MV-4-11 (cell line): ENCODE measurements at places on chromosomes 6 and 20.

GRCh38 chr6:37123957-37124729 is 45.8 kb upstream of the PIM1 start:
- DNase-seq = no peak

DNA sequence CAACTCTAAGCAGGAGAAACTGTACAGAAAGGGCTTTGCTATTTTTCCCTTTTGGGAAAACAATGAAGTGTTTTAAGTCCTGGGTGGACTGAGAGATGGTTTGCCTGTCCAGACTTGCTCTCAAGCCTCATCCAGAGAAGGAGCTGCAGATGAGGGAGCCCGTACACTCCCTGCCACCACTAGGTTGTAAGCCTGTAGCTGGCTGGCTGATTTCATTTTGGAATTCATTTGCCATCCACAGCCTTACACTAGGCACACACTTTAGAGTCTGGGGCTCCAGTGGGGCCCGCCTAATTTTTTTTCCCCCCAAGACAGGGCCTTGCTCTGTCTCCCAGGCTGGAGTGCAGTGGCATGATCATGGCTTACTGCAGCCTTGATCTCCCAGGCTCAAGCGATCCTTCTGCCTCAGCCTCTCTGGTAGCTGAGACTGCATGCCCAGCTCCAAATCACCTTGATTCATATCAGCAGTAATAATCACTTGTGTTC is 28.4 kb downstream of the POFUT1 start:
- no peak for DNase-seq

GRCh38 chr6:89139509-89140346 is 6.1 kb upstream of the PM20D2 start:
- DNase-seq = no peak

DNA sequence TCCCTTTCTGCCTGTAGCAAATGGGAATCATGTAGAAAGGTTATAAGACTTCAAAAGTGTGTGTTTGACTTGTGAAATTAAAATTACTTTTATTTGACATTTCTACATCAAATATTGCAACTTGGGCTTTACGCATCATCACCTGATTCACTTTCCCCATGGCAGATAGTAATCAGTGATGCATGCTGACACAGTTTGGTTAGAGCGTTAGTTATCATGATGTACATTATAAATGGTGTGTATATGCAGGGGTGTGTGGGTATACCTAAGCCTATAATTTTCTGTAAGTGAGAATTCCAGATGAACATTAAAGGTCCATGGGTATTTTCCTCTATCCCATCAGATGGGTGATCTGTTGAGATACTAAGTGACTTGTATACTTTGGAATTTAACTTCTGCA is 141.5 kb downstream of the KLHL32 start:
- DNase-seq = no peak

GRCh38 chr20:59042796-59043631 is 428 bp upstream of the PRELID3B start:
- DNase-seq = peak; percentile 80

- peak; percentile 29 for DNase-seq
Measured at GRCh38 chr20:40168981-40169620, 519.9 kb downstream of the MAFB start.

DNA sequence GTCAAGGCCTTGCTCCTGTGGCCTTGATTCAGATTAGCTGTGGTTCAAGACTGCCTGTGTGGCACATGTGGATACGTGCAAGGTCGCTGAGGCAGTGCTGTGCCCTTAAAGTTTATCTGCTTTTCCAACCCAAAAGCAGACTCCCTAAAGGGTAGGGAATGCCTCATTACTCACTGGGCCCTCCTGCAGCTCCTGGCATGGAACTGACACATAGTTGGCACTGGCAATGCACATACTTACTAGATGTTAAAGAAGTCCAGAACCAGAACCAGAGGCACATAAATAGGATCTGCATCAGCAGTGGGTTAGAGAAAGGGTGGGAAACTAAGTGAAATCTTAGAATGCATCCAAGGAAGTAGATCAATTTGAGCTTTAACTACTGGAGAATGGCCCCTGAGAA is 90.6 kb upstream of the MLN start:
- DNase-seq = no peak

- DNase-seq = peak; percentile 75
Measured at GRCh38 chr20:9966966-9967365, 67.8 kb upstream of the ANKEF1 start.

DNA sequence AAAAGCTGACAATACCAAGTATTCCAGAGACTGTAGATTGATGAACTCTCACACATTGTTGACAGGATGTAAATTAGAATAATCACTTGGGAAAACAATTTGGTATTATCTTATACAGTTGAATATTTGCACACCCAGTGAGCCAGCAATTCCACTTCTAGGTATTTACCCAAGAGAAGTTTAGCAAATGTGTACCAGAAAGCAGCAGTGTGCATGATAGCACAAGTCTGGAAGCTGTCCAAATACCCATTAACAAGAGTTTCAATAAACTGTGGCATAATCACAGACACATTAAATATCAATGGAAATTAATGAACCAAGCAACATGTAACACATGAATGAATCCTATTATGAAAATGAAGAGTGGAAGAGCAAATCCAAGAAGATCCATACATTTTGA is 233.6 kb downstream of the TPBG start:
- no peak for DNase-seq

DNA sequence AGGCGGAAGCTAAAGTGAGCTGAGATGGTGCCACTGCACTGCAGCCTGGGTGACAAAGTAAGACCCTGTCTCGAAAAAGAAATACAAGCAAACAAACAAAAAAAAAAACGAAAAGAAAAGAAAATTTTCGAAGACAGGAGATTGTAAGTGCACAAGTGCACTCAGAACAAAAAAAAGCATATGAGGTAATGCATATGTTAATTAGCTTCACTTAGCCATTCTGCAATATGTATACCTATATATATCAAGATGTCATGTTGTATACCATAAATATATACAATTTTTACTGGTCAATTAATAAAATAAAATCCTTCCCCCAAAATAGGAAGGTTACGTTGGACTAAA is 127.5 kb downstream of the RIN2 start:
- DNase-seq = no peak

DNA sequence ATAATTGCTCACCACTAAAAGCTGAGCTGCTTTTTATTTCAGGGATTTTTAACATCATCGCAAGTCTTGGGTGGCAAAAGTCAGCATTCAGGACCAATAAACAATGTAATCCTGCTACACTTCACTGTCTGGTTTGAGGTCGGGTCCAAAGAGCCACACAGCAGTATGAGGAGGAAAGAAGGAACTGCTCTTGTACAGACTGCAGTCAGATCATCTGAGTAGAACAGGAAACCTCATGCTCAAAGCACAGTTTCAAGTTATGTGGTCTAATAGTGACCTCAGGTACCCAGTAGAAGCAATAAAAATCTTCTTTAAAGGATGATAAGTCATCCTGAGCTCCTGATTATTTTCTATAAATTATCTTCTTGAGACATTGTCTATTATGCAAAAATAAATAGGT is 211.4 kb downstream of the FUT9 start:
- DNase-seq = no peak

DNA sequence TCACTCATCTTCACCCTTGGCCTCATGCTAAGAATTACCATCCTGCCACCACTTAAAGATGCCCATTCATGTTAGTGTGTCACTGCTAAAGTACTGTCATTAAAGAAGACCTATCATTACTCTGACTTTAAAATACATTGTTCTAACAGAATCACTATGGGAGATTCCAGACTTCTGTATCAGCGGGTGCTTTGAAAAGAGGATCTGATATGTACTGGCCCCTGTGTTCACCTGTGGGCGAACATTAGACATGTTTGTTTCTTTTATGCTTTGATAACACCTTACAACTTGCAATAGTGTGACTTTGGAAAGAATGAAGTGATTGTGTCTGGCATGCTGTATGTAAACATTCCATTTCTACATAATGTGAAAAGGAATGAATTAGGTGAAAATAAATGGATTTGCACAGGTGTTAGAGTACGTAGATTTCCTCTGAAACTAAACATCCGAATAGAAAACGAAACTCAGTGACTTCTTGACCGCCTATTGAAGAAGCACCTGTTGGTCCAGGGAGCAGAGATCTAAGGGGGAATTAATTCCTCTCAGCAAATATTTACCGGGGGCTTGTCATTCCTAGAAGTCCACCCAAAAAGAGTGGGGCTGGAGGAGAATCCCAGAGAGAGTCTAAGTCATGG is 132.3 kb downstream of the CARMIL1 start:
- DNase-seq = no peak
